NCI-H2029 treated with DMSO at 0.1 percent for 48 hours (cell line): ENCODE measurements at places on chromosomes 13 and 19.

- DNase-seq, result no peak
Measured at GRCh38 chr13:47680748-47681147, 320.3 kb downstream of the SUCLA2 start.

DNA sequence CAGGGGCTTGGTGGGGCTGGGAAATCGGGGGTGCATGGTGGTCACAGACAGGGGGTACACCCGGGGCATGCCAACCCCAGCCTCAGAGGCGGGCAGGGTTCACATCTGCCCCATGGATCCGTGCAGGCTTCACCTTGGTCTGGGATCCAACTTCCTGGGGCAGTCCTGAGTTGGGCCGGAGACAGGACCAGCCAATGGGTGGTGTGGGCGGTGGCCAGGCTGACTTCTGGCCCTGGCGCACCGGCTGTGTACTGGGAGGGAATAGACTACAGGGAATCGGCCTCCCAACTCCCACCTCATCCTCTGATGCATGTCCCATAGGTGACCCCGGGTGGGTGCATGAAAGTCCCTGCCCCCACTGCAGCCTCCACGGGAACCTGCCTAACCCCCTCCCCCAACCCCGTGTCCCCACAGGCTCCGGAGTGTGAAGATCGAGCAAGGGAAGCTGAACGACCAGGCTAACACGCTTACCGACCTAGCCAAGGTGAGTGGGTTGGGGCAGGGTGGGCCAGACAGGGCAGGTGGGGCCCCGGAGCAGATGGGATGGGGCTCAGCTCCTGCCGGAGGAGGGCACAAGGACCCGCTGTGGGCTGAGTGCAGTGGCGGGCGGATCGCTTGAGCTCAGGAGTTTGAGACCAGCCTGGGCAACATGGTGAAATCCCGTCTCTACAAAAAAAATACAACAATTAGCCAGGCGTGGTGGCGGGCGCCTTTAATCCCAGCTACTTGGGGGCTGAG lies 14.7 kb upstream of the ARRDC2 start:
- DNase-seq, result no peak

DNA sequence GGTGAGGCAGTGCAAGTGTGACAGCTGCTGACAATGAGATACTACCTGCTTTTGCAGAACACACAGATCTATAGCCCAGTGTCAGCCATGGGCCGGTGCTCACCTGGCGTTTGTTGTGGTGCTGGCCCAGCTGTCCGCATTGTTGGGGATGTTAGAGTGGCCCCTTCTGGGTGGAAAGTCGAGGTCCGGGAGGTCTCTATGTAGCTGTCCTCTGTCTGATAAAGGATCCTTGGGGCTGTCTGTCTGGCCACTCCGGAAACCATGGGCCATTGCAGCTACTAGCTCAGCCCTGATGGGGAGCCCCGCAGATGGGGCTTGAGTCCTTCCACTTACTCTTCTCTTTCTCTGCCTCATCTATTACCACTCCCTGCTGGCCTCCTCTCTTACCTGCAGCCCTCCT lies 181.5 kb upstream of the TSHZ3 start:
- DNase-seq, result no peak

DNA sequence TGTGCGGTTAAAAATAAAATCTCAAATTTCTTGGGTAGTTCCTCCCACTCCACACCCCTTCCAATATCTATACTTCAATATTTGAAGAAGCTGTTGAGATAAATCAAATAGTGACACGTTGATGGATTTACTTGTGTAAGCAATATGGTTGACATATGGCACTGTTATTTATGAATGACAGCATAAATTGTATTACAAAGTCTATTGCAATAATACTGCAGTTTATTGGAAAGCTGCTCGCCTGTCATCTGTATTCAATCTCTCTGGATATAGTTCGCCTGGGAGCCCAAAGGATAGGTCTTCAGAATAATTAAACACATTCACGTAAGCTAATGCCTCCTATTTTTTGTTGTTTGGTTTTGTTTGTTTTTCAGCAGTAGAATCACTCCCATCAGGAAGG lies 5.0 kb upstream of the ZIC5 start:
- DNase-seq, result no peak

GRCh38 chr19:44732235-44733014 lies 16.1 kb upstream of the BCL3 start:
- DNase-seq, result no peak

DNA sequence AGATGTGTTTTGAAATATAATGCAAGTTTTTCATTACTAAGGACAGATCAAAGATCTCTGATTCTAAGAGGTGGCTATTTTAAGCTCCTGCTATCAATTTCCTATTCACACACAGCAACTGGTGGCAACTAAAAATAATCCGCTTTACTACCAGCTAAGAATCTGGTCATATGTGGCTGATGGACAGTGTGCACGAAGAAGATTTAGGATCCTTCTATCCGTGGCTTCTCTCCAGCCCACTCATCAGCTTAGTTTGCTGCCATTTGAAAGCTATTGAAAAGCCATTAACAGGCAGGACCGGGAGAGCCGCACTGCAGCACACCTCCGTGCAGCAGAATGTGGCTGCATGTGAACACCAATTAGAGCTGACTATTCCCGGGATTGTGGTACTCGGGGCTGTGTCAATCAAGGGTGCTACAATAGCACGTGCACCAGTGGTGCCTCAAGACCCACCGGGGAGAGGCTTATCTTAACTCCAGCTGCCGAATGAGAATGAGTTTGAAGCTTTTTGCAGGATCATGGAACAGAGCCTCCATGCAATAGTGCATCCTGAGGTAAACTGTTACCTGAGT lies at the start of gene MYO16:
TSS of gene MYO16 (plus strand) at position 431 of the 572 bp plus-strand sequence. CDS start 234 bp downstream, outside the sequence.
- DNase-seq, result no peak

GRCh38 chr13:95115525-95115924 lies 185.7 kb downstream of the ABCC4 start:
- no peak for DNase-seq

DNA sequence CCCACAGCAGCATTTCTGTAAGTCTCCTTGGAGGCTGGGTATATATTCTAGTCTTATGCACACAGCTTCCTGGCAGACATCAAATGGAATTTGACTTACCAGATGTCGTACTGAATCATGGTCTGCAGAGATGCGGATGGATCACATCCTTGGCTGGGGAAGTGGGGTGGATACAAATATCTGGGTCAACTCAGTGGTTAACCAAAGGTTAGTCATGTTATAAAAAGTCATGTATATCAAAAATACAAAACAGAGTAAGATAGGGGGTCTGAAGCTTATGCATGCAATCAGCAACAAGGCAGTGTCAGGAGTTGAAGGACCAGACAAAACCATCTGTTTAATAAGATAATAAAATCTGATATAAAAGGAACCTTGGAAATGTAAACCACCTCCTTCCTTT lies 61.9 kb downstream of the WASF3 start:
- DNase-seq, result no peak

- DNase-seq, result no peak
Measured at GRCh38 chr13:111939666-111940278, 127.2 kb upstream of the SOX1 start.

DNA sequence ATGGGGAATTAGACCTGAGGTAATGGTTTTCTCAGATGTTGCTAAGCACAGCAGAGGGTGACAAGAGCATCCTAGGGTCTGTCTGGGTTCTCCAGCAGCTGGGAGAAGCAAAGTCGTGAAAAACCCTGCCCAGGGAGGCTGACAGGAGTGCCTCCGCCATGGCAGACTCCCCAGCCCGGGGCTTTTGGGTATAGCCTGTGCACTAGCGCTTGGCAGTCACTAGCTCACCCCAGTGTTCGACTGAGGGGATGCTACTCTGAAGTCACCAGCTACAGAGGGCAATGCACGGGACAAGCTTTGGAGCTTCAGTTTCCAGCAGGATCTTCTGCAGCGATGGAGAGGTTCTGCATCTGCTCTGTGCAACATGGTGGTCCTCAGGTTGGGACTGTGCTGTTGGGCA lies 87.5 kb downstream of the ING1 start:
- DNase-seq, result no peak

DNA sequence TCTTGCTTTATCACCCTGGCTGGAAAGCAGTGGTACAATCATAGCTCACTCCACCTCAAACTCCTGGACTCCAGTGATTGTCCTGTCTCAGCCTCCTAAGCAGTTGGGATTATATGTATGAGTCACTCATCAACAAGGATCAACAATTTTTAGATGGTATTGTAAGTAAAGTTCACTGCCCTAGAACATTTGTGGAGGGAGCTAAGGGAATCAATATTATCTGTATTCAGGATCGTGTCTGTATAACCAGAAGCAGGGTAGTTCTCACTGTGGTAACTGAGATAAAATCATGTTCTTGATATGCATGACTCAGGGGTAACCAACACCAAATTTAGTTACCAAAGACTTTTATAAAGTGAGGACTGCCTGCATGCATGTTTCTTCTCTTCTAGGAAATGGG lies 27.0 kb downstream of the ZMYM5 start:
- no peak for DNase-seq

DNA sequence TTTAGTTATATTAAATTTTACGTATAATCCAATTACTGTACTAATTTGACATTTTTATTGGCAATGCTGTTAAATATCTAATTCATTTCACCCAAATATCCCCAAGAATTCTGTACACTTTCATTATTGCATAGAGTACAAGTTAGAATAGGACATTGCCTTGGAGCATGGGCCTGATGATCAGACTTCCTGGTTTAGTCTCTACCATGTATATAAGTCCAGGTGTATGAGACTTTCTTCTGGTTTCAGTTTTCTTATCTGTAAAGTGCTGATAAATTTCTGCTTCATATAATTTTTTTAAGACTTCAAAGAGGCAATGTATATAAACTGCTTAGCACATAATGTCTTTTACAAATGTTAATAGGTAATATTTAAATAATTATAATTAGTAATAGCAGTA lies 179.4 kb downstream of the KLF12 start:
- DNase-seq, result no peak

- DNase-seq, result no peak
Measured at GRCh38 chr19:39182174-39182505, 14.6 kb upstream of the NCCRP1 start.

DNA sequence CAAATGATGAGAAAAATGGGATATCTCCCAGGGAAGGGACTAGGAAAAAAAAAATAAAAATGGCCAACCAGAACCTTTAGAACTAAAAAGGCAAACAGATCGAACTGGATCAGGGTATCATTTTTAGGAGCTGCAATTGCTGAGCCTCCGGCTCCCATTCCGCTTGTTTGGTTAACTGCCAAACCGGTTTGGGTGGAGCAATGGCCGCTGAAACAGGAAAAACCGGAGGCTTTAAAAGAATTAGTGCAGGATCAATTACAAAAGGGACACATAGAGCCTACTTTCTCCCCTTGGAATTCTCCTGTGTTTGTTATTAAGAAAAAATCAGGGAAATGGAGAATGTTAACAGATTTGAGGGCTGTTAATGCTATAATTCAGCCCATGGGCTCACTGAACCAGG lies 12.7 kb upstream of the ZNF443 start:
- no peak for DNase-seq

DNA sequence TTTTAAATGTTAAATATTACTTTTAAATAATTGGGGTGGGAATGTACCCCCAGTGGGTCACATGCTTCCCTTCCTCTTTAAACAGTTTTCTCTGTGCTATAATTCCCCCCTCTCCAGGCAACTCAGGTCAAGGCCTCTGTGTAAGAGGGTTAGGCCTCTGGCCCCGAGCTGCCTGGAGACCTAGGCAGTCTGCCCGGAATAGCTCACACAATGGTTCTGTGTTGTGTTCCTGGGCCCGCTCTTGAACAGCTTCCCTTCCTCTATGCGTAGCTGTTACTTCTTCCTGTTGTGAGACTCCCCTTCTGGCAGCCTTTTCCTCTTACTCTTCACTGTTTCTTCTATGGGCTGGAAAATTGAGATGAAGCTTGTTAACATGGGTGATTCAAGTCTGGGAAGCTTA lies 14.8 kb upstream of the ZNF492 start:
- no peak for DNase-seq

DNA sequence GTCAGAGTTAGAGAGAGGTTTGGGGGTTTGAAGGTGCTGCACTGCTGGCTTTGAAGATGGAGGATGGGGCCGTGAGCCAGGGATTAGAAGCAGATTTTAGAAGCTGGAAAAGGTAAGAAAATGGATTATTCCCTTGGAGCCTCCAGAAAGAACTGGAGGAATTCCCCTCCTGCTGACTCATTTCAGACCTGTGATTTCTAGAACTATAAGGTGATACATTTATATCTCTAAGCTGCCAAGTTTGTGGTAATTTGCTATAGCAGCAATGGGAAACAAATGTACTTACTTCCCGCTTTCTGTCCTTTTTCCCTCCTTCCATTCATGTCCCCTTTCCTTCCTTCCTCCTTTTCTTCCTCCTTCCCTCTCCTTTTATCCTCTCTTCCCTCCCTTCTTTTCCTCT lies 78.5 kb upstream of the PCDH8 start:
- no peak for DNase-seq
